ENCODE measurements at places on chromosomes 3 and 15.

GRCh38 chr15:38425269-38425668 is 28.7 kb upstream of the FAM98B start:
- DNase-seq = no peak

DNA sequence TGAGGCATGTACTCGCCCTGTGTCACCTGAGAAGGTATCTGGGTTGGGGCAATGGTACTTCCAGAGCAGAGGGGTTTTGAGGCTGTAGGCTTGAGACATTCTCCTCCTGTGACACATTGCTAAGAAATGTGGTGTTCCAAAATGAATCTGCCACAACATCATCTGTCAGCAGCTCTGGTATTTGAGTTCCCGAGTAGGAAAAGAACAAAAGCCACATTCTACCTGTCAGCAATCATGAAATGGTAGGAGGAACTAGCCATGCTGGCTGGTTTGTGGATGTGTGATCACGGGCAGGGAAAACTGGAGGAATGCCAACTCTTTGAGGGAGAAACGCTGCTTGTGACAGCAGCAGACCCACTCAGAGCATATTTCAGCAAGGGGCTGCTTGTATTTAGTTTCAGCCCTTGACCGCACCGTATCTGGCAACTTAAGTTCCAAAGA is 579.4 kb upstream of the TBL1XR1 start:
- peak; percentile 75 for DNase-seq

- DNase-seq = peak; percentile 14
Measured at GRCh38 chr3:4906107-4906621, 73.1 kb upstream of the BHLHE40 start.

DNA sequence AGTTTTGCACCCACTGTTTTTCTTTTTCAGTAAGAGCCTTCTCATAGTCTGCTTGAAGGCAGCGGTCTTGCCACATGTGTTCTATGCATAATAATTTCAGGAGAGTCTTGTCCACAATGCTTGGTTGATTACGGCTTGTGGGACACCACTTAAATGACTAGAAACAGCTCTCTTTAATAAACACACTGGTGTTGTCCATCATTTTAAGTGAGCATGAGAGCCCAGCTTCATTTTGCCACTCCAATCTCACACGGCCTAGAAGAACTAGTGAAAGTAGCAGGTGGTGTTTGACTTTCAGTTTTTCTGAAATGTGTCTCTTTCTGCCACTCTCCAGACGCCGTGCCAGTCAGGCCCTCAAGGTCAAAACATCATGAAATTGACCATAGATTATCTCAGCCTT is 292.1 kb downstream of the LPP start:
- DNase-seq = no peak

- DNase-seq = peak; percentile 40
Measured at GRCh38 chr3:43629741-43630140, 7.9 kb upstream of the ANO10 start.

All from EH (cell line).